ENCODE measurements at places on chromosomes 2 and 18. TPM values are rescaled to one million over a fixed set of nuclear protein-coding genes. Genes with fewer than 3 reads are reported as not detected.

- no peak overlapping the region for H3K27ac ChIP-seq
- H3K4me3 ChIP-seq: no peak overlapping the region
Observed at GRCh38 chr2:180848393-180848792, 132.0 kb upstream of the UBE2E3 start.

DNA sequence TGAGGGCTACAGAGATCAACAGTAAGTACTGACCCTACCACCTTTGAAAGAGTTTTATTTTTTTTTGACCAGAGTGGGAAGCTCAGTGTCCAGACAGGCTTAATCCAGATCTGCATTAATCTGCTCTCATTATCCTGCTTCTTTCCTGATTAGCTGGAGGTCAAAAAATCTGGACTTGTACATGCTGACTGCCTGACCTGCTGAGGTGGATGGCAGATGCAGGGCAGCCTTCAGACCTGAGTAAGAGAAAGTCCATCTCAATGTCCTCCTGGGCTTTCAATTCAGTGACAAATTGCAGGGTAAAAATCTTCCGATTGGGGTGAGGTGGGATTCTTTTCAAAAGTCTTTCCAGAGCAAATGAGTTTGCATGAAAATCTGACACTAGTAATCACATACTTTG is 998.8 kb upstream of the PIK3C3 start:
- H3K36me3 ChIP-seq: no peaks in the 10 kb centered on the region
- H3K4me3 ChIP-seq: no peak overlapping the region
- H3K27ac ChIP-seq: no peak overlapping the region
- no peak for DNase-seq
- no peaks in the 10 kb centered on the region for H3K27me3 ChIP-seq
- H3K4me1 ChIP-seq: no peaks in the 10 kb centered on the region

- DNase-seq: no peak
- peak overlapping the region; percentile 11 for H3K27ac ChIP-seq
- peaks cover 71% of the 10 kb centered on the region for H3K4me1 ChIP-seq
- peaks cover 4% of the 10 kb centered on the region for H3K27me3 ChIP-seq
- no peak overlapping the region for H3K4me3 ChIP-seq
- H3K36me3 ChIP-seq: no peaks in the 10 kb centered on the region
Observed at GRCh38 chr2:216349366-216349765, 22.9 kb downstream of the MARCHF4 start.

DNA sequence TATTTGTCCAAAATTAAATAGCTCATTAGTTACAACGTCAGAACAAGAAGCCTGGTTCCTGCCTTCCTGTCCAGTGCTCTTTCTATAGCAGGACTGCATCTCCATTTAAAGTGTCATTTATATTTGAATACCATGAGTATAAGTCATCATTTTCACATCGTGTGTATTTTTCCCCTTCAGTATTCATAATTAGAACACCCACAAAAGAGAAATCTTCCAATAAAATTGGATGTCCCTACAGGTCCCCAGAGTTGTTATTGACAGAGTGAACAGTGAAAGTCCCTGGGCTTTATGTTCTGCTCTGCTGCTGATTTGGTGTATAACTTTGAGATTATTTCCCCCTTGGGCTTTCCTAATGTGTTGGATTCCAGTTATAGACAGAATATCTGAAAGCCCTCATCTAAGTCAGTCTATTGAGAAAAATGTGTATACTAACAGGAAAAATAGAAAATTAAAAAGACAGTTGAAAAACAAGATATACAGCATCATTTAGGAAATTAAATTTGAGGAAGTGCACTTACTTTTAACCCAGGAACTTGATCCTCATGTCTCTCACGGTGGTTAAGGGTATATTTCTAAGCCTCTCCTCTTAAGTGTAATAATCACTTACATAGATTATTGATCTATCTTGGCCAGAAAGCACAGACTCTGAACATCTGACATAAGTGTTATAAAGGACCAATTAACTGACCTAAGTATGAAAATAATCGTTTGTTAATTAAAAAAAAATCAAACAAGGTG is 15.2 kb upstream of the REV1 start:
- no peak overlapping the region for H3K4me3 ChIP-seq

GRCh38 chr2:215758691-215759090 is 254.7 kb downstream of the MREG start:
- no peaks in the 10 kb centered on the region for H3K36me3 ChIP-seq
- no peak for DNase-seq
- no peaks in the 10 kb centered on the region for H3K27me3 ChIP-seq

GRCh38 chr18:76448256-76449110 is 46.6 kb downstream of the ZNF516 start:
- peaks cover 11% of the 10 kb centered on the region for H3K4me1 ChIP-seq
- peaks cover 40% of the 10 kb centered on the region for H3K27me3 ChIP-seq
- DNase-seq: peak; percentile 8
- no peak overlapping the region for H3K27ac ChIP-seq

- no peak overlapping the region for H3K4me3 ChIP-seq
- no peak overlapping the region for H3K27ac ChIP-seq
- H3K36me3 ChIP-seq: no peaks in the 10 kb centered on the region
- peaks cover under 1% of the 10 kb centered on the region for H3K4me1 ChIP-seq
- H3K27me3 ChIP-seq: peaks cover 2% of the 10 kb centered on the region
Observed at GRCh38 chr2:127091886-127092285, 15.1 kb downstream of the BIN1 start.

DNA sequence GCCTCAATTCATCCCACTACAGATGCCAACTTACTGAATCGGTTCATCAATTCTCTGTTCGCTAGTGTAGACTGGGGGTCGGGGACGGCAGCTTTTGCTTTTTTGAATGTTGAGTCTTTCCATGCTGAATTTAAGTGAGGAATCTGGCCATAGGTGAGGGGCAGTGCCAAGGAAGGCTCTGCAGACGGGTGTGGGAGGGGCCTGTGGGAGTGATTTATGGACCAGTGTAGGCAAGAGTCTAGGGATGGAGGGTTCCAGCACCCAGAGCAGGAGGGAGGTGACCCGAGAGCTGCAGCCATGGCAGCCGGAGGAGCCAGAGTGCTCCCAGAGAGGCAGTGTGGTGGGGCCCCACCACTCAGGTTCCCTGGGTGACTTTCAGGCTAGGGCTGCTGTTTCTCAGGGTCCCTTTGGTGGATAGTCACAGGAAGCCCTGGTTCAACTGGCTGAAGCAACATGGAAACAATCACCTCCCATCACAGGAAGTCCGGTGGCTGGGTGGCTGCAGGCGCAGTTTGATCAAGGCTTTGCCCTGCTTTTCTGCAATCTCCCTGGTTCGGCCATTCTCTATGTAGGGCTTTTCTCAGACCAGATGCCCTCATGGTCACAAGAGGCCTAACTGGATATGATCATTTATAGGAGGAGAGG is 16.9 kb upstream of the TEX44 start:
- no peak overlapping the region for H3K27ac ChIP-seq
- H3K4me3 ChIP-seq: no peak overlapping the region

GRCh38 chr2:8039732-8040131 is 642.1 kb upstream of the ID2 start:
- no peak for DNase-seq
- no peaks in the 10 kb centered on the region for H3K4me1 ChIP-seq
- peaks cover 14% of the 10 kb centered on the region for H3K36me3 ChIP-seq

GRCh38 chr2:7242189-7242867 is 325.1 kb downstream of the RNF144A start:
- H3K4me1 ChIP-seq: peaks cover 8% of the 10 kb centered on the region
- no peak overlapping the region for H3K27ac ChIP-seq
- H3K27me3 ChIP-seq: no peaks in the 10 kb centered on the region
- no peaks in the 10 kb centered on the region for H3K36me3 ChIP-seq

DNA sequence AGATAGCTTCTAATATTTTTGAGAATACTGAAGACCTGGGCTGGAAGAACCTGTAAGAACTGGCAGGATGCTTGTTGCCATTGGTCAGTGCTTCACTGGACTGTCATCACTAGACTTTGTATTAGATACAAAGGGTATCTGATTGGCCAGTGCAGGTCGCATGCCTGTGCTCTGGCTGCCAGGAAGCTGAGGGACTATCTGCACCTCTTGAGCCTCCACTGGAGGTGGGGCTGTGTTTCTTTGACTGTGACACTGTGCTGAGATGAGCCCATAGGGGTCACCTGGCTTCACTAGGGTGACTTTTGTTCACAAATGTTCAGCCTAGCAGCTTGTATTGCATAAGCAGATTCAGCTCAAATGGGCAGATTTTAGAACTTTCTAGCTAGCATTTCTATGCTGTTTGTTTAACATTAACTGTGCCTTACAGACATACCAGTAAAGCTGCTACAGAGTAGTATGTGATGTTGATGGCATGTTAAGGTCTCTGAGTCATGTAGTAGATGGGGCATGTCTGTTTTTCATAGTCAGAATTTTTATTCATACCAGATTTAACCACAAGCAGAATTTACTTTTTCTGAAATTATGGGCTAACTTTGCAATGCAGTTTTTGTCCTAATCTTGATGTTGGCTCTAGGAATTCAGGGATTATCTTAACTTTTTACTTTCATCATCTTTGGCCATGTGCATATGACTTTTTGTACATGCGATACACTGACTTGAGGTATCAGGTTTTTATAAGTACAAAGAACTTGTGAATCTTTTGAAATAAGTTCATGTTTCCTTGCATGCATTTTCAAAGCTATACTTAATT is 56.1 kb downstream of the RHBDD1 start:
- H3K27me3 ChIP-seq: no peaks in the 10 kb centered on the region
- peaks cover 10% of the 10 kb centered on the region for H3K36me3 ChIP-seq
- no peak overlapping the region for H3K27ac ChIP-seq
- no peak for DNase-seq
- no peaks in the 10 kb centered on the region for H3K4me1 ChIP-seq

DNA sequence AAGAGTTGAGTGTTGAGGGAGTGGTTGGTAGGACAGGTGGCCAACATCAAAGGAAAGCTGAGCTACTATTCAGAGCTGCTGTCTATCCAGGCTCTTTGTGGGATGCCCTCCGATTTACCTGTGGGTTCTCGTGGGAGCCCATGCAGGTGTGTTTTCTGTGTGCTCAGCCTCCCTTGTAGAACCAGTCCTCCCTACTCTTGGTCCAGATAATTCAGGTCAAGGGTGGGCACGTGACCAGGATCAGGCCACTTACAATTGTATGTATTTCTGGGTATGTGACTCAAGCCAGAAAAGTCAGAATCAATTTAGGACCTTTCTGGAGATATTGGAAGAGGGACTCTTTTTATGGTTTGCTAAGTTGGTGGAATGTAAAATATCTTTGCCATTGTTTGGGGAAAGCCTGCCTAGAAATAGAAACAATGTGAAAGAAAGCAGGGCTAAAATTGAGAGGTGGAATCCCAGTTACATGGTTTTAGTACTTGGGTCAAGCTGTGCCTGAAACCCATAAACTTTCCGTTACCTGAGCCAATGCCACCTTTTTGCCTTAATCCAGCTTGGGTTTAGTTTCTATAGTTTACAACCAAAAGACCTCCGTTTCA is 93.2 kb downstream of the PDCL3 start:
- no peak for DNase-seq
- peaks cover 9% of the 10 kb centered on the region for H3K4me1 ChIP-seq
- no peak overlapping the region for H3K27ac ChIP-seq

GRCh38 chr2:29518010-29518409 is 402.8 kb downstream of the CLIP4 start:
- H3K4me1 ChIP-seq: no peaks in the 10 kb centered on the region
- no peak overlapping the region for H3K4me3 ChIP-seq
- no peaks in the 10 kb centered on the region for H3K36me3 ChIP-seq

DNA sequence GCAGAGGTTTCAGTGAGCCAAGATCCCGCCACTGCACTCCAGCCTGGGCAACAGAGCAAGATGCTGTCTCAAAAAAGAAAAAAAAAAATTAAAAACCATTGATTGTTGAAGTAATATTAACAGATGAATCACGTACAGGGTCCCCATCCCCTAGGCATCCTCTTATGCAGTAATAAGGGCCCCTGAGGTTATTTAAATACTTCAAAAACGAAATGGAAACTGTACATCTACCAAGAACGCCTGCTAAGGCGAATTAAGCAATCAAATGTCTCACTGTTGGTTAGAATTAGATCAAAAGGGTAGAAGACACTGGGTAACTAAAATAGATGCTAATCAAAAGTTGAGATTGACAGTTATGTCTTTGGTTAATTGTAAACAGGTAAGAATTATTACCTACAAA is 7.5 kb downstream of the TRABD2A start:
- no peak overlapping the region for H3K27ac ChIP-seq
- DNase-seq: no peak
- peaks cover 41% of the 10 kb centered on the region for H3K4me1 ChIP-seq
- H3K36me3 ChIP-seq: peaks cover 26% of the 10 kb centered on the region
- no peak overlapping the region for H3K4me3 ChIP-seq

DNA sequence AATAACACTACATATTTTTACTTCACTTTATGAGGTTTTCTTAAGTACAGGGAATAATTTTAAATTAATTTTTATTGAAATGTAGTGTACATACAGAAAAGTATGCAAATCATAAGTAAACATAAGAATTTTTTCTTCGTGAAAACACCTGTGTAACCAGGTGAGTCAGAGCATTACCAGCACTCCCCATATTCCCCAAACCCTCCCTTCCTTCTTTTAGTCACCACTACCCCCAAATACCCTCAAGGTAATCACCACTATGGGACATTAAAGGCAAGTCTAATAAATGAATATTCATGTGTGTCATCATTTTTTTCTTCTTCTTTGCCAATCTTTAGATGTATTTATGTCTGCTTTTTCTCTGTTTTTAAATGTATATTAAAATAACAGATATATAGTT is 139.9 kb upstream of the LTBP1 start:
- no peak overlapping the region for H3K4me3 ChIP-seq
- H3K36me3 ChIP-seq: peaks cover 16% of the 10 kb centered on the region
- H3K27me3 ChIP-seq: no peaks in the 10 kb centered on the region
- H3K27ac ChIP-seq: no peak overlapping the region
- no peak for DNase-seq
- H3K4me1 ChIP-seq: no peaks in the 10 kb centered on the region

Gene OR6B2
- not detected for total RNA-seq

Gene ITPRIPL1
- 53.2 TPM for total RNA-seq

Gene UPP2
- not detected for total RNA-seq

Gene CXCR1
- total RNA-seq: 1.4 TPM

Gene CYS1
- not detected for total RNA-seq
